ENCODE measurements at places on chromosomes 3 and 15. TPM values are rescaled to one million over a fixed set of nuclear protein-coding genes. Genes with fewer than 3 reads are reported as not detected.

DNA sequence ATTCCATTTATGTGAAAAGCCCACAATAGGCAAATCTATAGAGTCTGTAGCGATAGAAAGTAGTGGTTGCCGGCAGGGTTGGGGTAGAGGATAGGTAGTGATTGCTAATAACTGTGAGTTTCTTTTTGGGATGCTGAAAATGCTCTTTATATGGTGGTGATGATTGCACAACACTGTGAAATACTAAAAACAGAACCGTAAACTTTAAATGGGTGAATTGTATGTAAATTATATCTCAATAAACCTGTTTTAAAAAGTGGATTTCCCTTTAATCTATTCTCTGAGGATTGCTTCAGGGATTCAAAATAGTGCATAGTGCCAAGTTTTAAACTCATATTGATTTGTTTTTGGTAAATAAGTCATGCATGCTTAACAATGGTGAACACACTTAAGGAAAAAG lies 140.2 kb downstream of the LPP start:
- no peaks in the 10 kb centered on the region for H3K27me3 ChIP-seq
- no peak overlapping the region for H3K4me3 ChIP-seq
- no peak overlapping the region for H3K27ac ChIP-seq
- H3K4me1 ChIP-seq, result peaks cover 72% of the 10 kb centered on the region
- peaks cover 4% of the 10 kb centered on the region for H3K36me3 ChIP-seq
- no peak for DNase-seq

Gene PLCB2
- total RNA-seq, result 105 TPM

- peak overlapping the region; percentile 81 for H3K27ac ChIP-seq
- peak overlapping the region; percentile 30 for H3K4me3 ChIP-seq
- no peaks in the 10 kb centered on the region for H3K36me3 ChIP-seq
- H3K27me3 ChIP-seq, result no peaks in the 10 kb centered on the region
- peaks cover 68% of the 10 kb centered on the region for H3K4me1 ChIP-seq
- DNase-seq, result peak; percentile 85
Observed at GRCh38 chr15:40106203-40107161, 2.2 kb downstream of the BMF start.

Gene PLOD2
- total RNA-seq, result 17.9 TPM

Gene LXN
- 18.8 TPM for total RNA-seq

DNA sequence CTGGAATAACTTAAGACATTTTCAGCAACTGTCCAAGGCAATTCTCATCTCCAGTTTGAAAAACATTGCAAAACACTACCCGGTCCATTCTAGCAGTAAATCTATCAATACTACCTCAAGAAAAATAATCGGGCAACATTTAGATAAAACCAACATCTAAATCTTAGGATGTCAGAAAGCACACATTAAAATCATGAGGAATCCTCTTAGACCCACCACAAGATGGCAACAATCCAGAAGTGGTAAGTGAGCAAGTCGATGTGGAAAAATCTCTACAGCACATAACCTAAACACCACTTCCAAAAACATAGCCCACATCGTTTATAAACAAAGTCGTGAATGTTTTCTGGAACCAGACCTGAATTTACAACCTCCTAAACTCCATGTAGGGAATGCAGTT lies 5.7 kb downstream of the PLCH1 start:
- no peaks in the 10 kb centered on the region for H3K36me3 ChIP-seq
- H3K27ac ChIP-seq, result peak overlapping the region; percentile 74
- no peak overlapping the region for H3K4me3 ChIP-seq
- H3K4me1 ChIP-seq, result peaks cover 26% of the 10 kb centered on the region
- H3K27me3 ChIP-seq, result peaks cover 21% of the 10 kb centered on the region

GRCh38 chr3:60909526-60909925 lies 341.7 kb downstream of the FHIT start:
- no peaks in the 10 kb centered on the region for H3K36me3 ChIP-seq
- H3K27me3 ChIP-seq, result no peaks in the 10 kb centered on the region
- H3K4me3 ChIP-seq, result no peak overlapping the region
- H3K4me1 ChIP-seq, result no peaks in the 10 kb centered on the region
- DNase-seq, result no peak
